Activated naive CD4-positive, alpha-beta T cell treated with anti-CD3 and anti-CD28 coated beads for 36 hours (primary cell): ENCODE measurements at places on chromosomes 6 and 20. TPM values are rescaled to one million over a fixed set of nuclear protein-coding genes. Genes with fewer than 3 reads are reported as not detected.

- DNase-seq: no peak
Measured at GRCh38 chr6:82878812-82879211, 186.8 kb downstream of the UBE3D start.

Gene SLC22A7
- total RNA-seq: not detected

GRCh38 chr20:57998276-57998675, 230.2 kb downstream of the ANKRD60 start:
- DNase-seq: no peak

- no peak for DNase-seq
Measured at GRCh38 chr20:18839507-18840247, 26.1 kb downstream of the SCP2D1 start.

GRCh38 chr6:16929809-16930208, 168.5 kb upstream of the ATXN1 start:
- no peak for DNase-seq

Gene CNR1
- total RNA-seq: not detected

Gene TNFAIP3
- 294 TPM for total RNA-seq
